ENCODE measurements at places on chromosomes 1 and 21.
A peak's percentile ranks its signal among the peaks of the same experiment; 100 is the strongest.

DNA sequence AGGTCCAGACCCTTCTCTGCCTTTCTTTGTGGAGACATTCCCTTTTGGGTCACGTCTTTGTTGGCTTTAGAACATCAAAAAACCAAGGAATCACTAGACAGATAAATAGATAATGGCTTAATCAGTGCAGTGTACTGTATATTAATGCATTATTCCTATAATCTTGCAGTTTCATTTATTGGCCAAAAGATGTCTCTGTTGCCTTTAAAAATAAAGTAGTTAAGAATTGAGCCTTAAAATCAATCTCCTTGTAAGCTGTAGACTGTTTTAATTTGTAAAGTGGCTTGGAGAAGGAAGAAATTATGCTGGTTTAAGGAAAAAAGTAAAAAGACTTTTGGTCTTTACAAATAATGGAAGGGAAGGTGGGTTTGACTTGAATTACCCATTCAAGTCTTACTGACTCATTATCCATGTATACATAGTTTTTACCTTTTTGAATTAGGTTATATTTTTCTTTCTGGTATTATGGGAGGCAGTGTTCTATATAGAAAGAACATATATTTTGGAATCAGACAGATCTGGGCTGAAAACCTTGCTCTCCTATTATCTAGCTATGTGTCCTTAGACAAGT lies 84.6 kb downstream of the VPS13D start:
- peak; percentile 11 for DNase-seq

GRCh38 chr1:203041351-203041932 lies 15.2 kb downstream of the PPFIA4 start:
- no peak for DNase-seq

DNA sequence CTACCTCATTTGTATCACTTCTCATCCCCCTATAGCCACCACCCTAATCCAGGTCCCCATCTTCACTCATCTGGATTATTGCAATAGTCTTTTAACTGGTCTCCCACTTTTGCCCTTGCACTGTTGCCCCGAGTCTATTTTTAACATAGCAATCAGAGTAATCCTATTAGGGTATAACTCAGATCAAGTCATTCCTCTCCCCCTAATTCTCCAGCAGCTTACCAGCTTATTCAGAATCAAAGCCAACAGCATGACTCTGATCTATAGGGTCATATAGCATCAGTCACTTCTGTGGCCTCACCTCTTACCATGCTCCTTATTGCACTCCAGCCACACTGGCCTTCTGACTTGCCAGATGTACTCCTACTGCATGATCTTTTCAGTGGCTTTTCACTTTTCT lies 140.7 kb downstream of the PAPPA2 start:
- DNase-seq = no peak

DNA sequence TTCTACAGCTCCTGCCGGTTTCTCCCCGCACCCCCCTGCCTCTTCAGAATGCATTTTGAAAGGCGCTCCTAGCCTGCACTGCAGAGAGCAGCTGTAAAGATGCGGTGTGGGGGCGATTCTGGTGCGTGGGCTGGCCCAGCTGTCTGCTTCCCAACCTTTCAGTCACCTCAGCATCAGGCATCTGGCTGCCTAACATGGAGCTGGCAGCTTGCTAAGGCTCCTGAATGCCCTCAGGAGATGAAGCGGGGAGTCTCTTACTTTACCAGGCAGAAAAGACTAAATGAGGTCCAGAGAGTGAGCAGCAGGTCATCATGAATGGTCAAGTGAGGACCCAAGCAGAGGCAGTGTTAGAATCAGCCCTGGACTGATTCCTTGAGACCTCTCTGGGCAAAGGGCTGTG lies 8.7 kb downstream of the IER5 start:
- peak; percentile 88 for DNase-seq

DNA sequence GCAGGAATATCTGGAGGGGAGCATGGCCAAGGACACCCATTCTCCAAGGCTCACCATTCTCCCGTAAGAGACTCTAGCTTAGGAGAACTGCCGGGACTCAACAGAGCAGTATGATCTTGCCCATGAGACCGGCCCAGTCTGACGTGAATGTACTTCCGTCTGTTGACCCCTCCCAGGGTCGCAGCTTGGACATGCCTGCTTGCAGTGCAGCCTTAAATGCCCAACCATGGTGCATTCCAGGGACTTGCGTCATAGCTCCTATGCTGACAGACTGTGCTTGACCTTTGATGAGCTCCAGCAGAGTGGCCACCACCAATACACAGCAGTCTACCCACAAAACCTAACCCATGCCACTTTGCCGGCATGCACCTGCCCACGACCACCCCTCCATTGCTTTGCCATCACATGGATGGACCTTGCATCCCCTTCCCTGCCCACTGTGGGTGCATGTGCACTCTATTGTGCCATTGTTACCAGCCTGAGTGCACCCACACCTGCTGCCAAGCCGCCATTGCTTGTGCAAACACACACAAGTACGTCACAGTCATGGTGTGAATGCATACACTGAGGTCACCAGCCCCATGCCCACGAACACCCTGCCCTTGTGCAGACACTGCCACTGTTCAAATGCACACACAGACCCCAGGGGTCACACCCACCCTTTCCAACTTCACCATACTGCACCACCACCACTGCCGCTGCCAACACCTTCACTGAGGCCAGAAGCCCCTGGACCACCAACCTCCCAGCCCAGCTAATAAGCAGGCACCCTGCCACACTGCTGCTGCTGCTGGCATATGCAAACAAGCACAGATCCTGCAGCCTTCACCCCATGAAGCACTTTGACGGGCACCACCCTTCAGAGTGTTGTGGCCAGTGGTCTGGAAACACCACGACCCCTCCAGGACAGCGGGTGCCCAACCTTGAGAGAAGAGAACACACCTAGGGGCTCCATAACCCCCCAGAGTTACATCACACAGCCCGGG lies 1141.3 kb downstream of the BRINP3 start:
- DNase-seq = no peak

DNA sequence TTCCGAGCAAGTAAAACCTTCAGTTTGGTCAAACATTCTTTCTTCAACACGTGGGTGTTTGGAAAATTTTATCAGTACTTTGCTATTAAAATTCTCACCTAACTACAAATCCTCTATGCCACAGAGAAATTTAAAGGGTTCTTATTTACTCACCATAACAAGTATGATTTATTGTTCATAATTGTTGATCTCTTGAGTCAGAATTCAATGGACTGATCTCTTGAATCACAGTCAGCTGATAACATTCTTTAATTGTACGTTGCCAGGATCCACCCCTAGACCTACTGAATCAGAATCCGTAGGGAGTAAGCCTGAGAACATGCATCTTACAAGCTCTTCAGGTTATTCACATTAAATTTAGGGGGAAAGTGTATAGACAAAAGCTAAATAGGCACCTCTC lies 51.2 kb downstream of the DIPK1A start:
- DNase-seq = peak; percentile 43

- DNase-seq = no peak
Observed at GRCh38 chr1:228983661-228984060, 248.4 kb downstream of the RHOU start.

DNA sequence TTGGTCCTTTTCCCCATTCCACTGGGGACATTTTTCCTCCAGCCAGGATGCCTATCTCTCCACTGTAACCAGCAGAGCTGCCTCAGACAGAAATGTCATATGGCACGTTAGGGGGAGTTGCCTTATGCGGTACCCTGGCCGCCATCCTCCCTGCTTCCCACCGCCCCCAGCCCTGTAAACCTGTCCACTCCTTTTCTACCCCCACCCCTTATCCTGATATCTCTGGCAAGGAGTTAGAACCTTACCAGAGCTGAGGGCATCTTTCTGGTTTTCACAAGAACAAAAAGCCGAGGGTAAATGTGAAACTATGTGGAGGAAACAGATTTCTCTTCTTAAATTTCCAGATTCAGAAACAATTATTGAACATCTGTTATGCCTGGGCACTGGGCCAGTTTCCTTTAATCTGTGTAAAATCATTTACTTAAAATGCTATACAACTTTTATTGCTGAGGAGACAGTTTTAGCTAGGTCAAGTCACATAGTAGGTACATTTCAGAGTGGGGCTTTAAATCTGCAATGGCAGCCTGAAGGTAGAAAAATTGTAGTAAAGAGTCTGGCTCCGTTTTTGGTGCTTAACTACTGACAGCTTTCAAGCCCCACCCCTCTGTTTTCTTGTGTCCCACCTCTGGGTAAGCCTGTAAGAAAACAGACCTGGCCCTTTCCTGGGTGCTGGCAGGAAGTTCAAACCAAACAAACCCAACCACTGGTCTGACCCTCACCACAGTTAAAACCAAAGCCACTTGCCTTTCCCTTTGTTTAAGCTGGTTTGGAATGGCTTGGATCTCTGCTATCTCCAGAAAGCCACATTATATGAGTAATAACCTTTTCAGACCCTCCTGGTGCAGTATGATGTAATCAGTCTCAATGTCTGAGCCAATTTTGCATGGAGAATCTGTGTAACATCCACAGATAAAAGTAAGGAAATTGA lies 319.0 kb downstream of the HHAT start:
- DNase-seq = peak; percentile 70

GRCh38 chr1:233061265-233061664 lies 110.9 kb downstream of the NTPCR start:
- no peak for DNase-seq

GRCh38 chr1:20250340-20250989 lies 40.2 kb upstream of the VWA5B1 start:
- DNase-seq = peak; percentile 30

- no peak for DNase-seq
Observed at GRCh38 chr1:195335541-195335940, 1272.7 kb downstream of the KCNT2 start.

DNA sequence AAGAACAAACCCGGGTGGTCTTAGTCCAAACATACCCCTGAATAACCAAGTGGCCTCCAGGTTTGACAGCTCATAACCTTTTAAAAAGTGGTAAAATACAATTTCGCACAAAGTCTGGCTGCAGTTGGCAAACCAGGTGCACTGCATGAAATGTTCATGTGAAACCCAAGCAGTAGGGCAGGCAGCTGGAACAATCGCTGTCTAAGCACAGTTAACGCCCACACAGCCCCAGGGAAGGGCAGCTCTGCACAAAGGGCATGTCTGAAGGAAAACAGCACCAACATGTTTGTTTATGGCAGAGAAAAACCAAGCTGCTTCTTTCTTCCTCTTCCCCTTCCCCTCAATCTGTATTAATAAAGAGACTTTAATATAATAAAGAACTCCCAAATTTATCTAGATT lies 49.5 kb downstream of the KIAA1614 start:
- DNase-seq = no peak

DNA sequence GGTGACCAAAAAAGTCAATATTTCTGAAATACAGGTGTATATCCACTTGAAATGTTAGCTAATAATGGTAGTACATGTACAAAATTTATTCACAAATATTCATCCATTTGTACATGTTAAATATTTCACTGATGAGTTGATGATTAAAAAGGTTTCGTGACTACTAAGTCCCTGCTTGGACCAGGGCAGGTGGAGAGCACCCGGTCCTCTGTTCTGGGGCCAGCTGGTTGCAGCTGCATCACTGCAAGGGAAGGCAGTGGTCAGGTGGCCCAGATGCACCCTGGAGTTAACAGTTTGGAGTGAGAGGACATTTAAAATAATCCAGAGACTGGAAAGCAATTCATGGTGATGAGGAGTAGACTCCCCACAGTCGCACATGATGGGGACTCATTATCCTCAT lies 141.2 kb downstream of the ZBTB18 start:
- DNase-seq = no peak

- DNase-seq = no peak
Observed at GRCh38 chr1:164228928-164229327, 330.1 kb upstream of the PBX1 start.

- peak; percentile 1 for DNase-seq
Observed at GRCh38 chr1:61680500-61680899, 44.4 kb downstream of the TM2D1 start.

GRCh38 chr1:245246433-245246832 lies 91.6 kb downstream of the KIF26B start:
- no peak for DNase-seq

DNA sequence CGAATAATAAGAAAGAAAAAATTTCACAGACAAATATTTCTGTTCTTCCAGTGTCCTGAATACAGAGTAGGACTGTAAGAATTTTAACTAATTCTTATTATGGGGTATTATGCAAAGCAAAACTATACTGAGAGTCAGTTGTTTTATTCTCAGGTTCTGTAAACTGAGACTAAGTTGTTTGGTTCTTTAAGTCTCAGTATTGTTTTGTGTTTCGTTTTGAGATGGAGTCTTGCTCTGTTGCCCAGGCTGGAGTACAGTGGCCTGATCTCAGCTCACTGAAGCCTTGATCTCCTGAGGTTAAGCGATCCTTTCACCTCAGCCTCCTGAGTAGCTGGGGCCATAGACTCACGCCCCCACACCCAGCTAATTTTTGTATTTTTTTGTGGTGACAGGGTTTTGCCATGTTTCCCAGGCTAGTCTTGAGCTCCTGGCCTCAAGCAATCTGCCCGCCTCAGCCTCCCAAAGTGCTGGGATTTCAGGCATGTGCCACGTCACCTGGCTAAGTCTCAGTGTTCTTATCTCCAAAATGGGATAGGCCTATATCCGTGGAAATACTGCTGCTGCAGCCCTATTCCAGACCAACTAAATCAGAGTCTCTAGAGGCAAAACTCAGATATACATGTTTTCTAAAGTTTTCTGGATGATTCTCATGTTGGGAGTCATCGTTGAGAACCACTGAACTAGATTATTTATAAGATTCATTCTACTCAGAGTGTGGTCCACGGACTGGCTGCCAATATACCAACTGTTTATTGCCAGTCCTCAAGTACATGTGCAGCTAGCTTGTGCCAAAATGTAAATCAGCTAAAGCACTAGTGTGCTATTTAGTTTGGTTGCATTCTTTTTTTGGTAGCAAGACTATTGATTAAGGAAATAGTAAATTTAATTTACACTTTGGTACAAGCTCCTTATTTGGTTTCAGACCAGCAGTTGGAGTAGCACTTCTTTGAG lies 116.6 kb downstream of the HS2ST1 start:
- DNase-seq = no peak

DNA sequence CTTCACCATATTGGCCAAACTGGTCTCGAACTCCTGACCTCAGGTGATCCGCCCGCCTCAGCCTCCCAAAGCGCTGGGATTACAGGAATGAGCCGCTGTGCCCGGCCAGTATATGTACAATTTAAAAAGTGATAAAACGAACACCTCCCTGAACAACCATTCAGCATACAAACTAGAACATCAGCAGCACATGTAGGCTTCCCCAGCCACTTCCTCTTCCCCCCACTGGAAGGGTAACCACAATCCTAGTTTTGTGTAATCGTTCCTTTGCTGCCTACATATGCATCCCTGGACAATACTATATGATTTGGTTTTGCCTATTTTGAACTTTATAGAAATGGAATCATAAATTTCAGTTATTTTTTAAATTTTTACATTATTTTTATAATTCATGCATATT lies 60.4 kb downstream of the DESI2 start:
- DNase-seq = no peak

GRCh38 chr1:226552061-226552460 lies 3.5 kb downstream of the STUM start:
- DNase-seq = no peak
